Kasumi-1 (cell line): ENCODE measurements at places on chromosomes 11 and 22.

DNA sequence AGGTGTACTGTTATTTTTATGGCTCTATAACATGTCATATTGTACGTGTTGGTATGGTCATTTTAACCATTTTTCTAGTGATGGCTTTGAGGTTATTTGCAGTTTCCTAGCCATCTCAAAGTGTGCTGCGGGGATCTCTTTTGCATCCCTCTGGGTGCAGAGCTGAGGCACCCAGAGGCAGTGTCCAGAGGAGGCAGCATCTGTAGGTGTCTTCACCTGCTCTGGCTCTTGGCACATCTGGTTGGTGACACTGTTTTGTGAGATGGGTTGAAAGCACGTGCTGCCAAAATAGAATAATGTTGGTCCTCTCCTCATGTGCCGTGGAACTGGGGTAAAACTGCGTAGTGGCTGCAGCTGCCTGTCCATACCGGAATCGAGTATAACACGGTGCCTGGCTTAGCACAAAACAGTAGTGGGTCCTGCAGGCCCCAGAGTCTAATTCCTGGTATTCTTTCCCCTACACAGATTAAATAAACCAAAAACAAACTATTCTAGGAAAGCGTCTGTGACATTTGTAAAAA lies 12.9 kb downstream of the NEAT1 start:
- DNase-seq = no peak

GRCh38 chr11:83105168-83105567 lies 33.5 kb upstream of the RAB30 start:
- no peak for DNase-seq

DNA sequence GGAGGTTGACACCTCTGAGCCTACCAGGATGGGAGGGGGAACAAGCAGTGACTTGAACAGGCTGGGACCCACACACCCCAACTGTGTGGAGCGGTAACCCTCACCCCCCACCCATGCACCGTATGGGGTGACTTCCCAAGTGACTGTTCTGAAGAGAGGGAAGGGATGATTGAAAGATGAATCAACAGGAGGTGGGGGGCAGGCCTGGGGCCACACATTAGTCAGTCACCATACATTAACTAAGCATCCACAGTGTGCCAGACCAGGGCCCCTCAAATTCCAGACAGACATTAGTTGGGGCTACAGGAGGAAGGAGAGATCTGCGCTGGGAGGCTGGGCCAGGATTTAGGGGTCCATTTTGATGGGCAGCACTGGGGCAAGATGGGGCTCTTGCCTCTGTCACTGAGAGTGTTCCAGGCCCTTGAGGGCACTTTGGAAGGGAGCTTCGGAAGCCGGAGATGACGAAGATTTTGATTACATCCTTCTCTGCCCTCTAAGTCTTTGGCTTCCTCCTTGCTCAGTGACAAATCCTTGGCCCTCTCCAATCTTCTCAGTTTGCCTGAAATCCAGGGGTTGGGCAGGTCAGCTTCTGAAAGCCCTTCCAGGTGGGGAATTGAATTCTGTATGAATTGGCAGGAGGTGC lies 966 bp downstream of the SMTN start:
- DNase-seq = no peak

DNA sequence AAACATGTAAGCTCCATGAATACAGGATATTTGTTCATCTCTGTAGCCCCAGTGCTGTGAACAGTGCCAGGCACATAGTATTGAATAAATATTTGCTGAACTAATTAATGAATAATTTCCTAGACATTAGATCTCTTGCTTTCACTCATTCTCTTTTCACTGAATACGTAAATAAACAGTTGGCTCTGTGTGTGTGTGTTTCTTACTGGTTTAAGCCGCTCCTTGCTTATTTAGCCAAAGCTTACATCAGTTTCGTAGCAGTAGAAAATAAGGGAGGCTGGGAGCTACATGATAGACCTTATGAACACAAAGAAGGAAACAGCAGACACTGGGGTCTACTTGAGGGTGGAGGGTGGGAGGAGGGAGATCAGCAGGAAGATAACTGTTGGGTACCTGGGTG lies 17.2 kb downstream of the KREMEN1 start:
- DNase-seq = no peak

- peak; percentile 73 for DNase-seq
These were observed at the start of gene ARCN1 for GRCh38 chr11:118572061-118572980. TSS of gene ARCN1 (plus strand) at chr11:118572409. CDS start at chr11:118572548, 139 bp downstream.

DNA sequence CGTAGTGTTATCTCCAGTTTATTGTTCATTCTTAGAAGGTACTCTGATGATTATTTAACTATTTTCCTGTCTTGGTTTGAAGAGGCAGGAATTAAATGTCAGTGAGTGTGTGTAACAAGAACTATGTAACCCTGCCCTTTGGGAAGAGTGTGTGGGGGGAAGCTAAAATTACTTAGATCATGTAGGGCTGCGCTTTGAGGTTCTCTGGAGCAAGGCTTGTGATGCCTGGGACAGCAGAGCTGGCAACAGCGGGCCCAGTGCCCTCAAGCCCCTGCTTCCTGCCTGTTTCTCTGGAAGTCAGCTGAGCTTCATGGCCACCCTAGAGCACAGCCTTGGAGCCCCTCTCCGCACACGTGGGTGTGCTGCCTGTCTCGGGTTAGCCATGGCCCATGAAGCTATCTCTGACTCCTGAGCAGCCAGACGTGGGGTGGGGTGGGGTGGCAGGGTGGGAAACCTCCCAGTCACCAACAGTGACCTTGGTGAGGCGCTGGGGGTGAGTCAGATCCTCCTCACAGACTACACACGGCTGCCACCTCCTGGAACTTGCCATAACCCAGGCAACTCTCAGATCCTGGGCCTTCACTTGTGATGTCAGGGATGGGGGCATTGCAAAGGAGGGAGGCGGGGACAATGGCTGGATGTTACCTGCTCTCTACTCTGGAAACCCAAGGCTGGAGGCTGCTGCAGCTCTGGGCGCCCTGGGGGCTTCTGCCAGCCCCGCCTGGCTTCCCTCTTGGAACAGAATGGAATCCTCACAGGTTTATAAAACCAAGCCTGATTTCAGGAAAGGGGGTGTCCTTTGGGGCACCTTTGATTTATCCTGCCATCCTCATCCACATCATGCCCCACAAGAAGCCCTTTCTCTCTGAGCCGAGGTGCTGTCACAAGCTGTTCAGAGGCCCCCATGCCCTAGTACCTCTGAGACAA lies 88.6 kb downstream of the SNX19 start:
- peak; percentile 82 for DNase-seq

GRCh38 chr11:46038529-46038928 lies 82.7 kb downstream of the PHF21A start:
- no peak for DNase-seq

- peak; percentile 47 for DNase-seq
These were observed 13.7 kb upstream of the SEC14L3 start for GRCh38 chr22:30485362-30485988.

GRCh38 chr11:133982876-133983275 lies 26.1 kb upstream of the IGSF9B start:
- DNase-seq = no peak

GRCh38 chr11:120035756-120036155 lies 102.2 kb downstream of the TRIM29 start:
- DNase-seq = no peak

DNA sequence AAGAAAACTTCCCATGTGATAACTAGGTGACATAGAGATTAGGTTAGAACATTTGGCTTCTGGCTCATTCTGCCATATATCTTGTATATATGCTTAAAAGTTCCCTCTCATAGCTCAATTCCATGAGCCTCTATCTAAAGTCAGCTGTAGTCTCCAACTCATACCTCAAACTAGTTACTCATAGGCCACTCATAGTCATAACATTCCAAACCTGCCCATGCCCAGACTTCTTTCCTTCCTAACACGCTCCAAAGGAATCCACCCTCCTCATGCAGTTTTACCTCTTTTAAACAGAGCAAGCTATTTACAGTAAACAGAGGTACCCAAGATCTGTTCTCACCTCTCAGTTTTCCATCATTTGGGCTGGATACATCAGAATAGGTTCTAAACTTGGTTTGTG lies 39.4 kb downstream of the GLYATL2 start:
- no peak for DNase-seq

DNA sequence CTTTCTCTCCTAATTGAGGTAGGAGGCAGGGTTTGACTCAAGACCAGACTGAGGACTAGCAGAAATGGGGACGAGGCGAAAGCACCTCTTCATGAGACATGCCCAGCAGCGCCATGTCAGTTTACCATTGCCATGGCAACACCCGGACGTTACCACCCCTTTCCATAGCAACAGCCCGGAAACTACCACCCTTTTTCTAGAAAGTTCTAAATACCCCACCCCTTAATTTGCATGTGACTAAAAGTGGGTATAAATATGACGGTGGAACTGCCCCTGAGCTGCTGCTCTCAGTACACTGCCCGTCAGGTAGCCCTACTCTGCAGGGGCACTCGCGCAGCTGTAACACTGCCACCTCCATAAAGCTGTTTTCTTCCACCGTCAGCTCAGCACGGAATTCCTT lies 5.9 kb upstream of the RAC2 start:
- no peak for DNase-seq

GRCh38 chr11:19599681-19600080 lies 113.0 kb upstream of the NAV2 start:
- no peak for DNase-seq

- DNase-seq = peak; percentile 56
These were observed 21.2 kb downstream of the PLAAT3 start for GRCh38 chr11:63592975-63593395.

GRCh38 chr22:30876915-30877553 lies 91.5 kb downstream of the MORC2 start:
- DNase-seq = no peak

- no peak for DNase-seq
These were observed 102.3 kb downstream of the CHST1 start for GRCh38 chr11:45563171-45563570.

- DNase-seq = no peak
These were observed 62.2 kb downstream of the MORC2 start for GRCh38 chr22:30906411-30906810.

- peak; percentile 99 for DNase-seq
These were observed 15.9 kb upstream of the GRAMD4 start for GRCh38 chr22:46604306-46604690.

- DNase-seq = no peak
These were observed 182.3 kb downstream of the DSCAML1 start for GRCh38 chr11:117614728-117615127.

DNA sequence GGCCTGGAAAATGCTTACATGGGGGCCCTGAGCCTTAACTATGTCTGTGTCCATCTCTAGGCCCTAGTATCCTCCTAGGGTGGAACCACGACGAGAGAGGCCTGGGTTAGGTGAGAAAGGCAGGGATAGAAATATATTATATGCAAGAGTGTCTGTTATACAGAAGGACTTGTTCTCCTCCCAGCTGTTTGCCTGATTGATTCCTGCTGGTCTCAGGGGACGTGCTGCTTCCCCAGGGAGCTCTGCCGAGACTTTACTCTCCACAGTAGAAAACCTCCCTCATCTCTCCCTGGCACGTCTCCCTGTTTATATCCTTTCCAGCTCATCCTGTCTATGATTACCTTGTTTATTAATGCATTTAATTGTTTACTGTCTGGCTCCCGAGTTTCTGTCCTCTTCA lies 132.6 kb downstream of the MIAT start:
- DNase-seq = no peak

DNA sequence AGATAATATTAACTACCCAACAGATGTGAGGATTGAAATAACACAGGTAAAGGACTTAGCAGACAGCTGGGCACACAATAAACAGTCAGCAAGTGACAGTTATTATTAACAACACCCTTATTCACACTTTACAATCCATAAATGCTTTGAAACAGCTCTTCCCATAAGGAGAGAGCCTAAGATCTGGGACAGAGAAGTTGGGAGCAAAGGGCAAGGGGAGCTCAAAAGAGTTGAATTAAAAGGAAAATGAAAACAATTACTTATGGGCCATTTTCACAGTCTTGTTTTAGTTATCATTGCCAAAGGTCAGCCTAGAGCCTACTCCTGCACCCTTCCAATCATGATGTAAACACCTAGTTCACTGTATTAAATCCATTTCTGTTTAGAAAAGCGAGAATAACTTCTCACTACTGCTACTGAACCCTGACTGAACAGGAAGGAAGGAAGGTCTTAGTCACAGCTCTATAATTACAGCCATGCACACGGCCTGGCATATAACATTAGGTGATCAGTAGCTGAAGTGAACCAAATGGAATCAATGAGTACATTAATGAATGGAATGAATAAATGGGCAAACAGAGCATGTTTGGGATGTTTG lies 111.3 kb downstream of the PLEKHA7 start:
- peak; percentile 46 for DNase-seq

DNA sequence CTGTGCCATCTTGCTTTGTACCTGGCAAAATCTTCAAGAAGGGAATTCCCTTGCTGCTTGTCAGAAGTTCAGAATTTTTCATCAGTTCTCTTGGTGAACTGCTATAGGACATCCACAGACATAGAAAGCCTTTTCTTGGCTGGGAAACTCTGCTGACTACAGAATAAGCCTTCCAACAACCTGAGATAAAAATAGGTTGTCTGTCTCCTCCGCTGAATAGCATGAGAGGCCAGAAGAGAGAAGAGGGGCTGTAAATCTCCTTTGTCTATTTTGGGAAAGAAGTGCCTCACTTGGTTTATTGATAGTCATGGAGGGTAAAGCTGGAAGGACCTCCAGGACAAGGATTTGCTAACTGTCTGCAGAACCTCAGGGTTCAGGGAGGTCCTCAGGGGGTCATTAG lies 48.2 kb downstream of the C11orf91 start:
- DNase-seq = no peak
